ENCODE measurements at places on chromosomes 1 and 21.

DNA sequence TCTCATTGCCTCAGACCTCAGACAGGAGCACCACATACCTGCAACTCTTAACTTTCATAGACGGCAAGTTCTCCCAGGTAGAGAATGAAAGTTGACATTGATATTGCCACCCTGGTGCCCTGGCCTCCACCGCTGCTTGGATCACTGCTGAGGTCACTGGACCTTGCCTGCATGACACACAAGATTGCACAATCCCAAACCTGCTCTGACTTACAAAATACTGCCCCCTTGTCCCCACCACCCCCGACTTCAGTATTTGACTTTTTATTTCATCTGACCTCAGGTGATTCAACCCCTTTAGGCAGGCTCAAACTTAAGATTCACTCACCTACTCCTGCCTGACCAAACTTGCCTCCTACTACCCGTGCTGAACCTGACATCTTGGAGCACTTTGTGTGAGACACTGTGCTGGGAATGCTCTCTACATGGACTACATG, 43.1 kb upstream of the S1PR1 start:
- no peak for DNase-seq

- DNase-seq = no peak
Observed at GRCh38 chr1:193476748-193477147, 290.3 kb upstream of the B3GALT2 start.

- no peak for DNase-seq
Observed at GRCh38 chr1:197063212-197063611, 3.8 kb downstream of the F13B start.

DNA sequence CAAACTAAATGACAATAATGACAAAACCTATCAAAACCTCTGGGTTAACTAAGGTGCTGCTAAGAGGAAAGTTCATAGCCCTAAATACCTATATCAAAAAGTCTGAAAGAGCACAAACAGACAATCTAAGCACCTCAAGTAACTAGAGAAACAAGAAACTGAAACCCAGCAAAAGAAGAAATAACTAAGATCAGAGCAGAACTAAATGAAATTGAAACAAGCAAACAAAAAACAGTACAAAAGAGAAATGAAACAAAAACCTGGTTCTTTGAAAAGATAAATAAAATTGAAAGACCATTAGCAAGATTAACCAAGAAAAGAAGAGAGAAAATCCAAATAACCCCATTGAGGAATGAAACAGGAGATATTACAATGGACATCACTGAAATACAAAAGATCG, 44.8 kb upstream of the KIAA0040 start:
- DNase-seq = no peak

DNA sequence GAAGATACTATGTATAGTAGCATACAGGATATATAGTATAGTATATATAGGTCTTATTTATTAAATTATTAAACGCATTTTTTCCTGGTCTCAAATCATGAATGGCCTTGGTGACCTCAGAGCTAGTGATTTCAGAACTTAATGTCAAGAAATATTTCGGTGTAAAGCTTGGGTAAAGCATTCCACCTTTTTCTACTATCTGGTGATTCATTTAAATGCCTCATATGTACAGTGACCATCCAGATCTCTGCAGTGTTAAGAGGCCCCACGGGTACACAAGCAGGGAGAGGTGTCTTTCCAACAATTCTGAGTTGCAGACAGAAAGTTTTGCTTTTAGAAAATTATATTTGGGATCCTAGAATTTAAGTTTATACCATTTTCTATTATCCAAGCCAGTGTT, 626.5 kb downstream of the PTPRC start:
- DNase-seq = no peak

DNA sequence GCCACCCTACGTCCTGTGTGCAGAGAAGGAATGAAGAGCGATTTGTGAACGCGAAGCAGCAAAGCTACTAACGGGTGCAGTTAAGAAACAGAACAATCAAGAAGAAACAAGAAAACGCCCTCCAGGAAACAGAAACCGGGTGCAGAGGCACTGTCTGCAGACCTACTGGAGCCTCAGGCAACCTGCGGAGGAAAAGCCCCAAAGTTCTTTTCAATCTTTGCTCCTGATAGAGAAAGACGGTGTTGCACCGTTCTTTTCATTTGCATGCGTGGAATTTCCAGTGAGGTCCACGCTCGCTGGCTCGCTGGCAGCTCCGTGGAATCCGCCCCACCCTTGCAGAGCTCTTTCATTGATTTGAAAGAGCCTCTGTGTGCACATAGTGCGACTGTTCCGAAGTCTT, 37.0 kb upstream of the PDE9A start:
- no peak for DNase-seq

GRCh38 chr1:183982172-183982963, 55.2 kb downstream of the COLGALT2 start:
- no peak for DNase-seq

DNA sequence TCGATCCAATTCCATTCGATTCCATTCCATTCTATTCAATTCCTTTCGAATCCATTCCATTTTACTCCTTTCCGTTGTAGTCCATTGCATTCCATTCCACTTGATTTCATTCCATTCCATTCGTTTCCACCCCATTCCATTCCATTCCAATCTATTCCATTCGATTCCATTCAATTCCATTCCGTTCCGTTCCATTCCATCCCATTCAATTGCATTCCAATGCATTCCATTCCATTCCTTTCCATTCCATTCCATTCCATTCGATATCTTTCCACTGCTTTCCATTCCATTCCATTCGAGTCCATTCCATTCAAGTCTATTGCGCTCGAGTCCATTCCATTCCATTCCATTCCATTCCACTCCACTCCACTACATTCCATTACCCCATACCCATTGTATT, 2568.7 kb upstream of the TPTE start:
- no peak for DNase-seq

DNA sequence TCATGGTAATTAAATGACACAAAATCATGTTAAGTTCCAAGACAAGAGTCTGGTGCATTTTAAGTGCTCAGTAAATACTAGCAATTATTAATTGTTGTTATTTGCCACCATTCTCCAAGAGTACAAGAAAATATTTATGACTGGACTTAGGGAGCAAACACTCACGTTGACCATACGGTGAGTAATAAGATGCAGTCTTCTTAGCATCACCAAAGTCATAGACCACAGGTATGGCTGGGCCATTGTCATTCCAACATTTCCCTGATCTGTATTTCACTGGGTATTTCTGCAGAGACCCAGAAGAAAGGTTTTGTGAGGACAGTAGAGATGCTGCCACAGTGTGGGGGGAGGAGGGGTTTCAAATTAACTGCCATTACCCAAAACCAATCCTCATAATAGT, 4.7 kb downstream of the ITLN2 start:
- DNase-seq = no peak

DNA sequence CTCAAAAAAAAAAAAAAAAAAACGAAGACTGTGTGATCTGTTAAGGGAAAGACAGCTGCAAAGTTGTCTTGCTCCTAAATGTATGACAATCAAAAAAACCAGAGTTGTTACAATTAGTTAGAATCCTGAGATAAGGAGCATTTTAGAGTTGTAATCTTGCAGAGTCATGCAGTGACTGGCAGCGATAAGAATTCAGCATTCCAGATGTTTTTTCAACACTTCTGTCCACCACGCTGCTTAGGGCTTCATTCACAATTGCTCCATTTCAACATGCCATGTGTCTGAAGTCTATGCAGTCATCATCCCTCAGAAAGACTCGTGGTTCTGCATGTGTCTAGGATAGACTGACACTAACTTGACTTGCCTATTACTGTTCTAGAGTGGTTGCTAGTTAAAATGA, 102.4 kb upstream of the BACE2 start:
- no peak for DNase-seq

GRCh38 chr1:213987422-213987926, 299 bp upstream of the PROX1 start:
- DNase-seq = no peak

GRCh38 chr21:33332143-33332542, 7.4 kb downstream of the IFNAR1 start:
- no peak for DNase-seq

GRCh38 chr1:220300442-220301121, 28.3 kb upstream of the RAB3GAP2 start:
- peak; percentile 97 for DNase-seq

GRCh38 chr1:55362558-55362957, 147.4 kb upstream of the USP24 start:
- no peak for DNase-seq

- DNase-seq = no peak
Observed at GRCh38 chr1:158075078-158075477, 81.6 kb downstream of the KIRREL1 start.

DNA sequence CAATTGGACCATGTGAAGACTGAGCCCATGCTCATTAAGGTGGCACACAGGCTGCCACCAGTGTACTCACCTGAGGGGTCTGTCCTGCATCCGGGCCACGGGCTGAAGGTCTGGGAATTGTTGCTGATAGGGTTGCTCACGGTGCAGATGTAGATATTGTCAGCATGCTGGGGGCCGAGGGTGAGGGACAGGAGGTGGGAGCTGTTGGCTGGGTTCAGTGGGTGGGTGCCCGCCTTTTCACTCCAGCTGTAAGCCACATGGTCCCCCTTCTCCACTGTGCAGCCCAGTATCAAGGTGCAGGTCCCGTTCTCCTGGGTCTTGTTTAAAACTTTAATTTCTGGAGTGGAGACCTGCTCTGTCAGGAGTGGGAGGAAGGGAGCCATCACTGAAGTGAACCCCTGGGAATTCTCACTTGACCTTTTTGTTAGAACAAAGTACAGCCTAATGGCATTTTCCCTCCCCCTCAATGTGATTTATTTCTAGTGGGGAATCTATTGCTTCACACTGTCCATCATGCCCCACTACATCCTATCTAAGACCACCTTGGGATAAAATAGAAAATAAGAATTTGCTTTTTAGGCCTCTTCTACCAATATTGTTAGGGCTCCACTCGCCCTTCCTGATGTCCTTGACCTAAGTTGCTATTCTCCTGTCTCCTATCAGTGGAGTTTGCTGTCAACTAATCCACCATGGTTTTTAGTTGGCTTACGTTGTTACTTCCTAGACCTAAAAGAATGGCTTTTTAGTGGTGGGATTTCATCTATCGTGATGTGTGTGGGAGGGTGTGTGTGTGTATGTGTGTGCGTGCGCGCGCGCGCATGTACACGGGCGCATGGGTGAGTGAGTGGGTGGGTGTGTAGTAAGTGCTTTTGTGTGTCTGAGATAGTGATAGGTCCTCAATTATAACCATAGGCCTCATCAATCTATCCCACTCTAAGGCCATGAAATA, 12.0 kb downstream of the SLAMF1 start:
- no peak for DNase-seq

Measured in islet precursor cell (in vitro differentiated cells).